AG09309 (cell line): ENCODE measurements at places on chromosomes 7 and 10.

GRCh38 chr7:138169441-138169851, 93.2 kb downstream of the AKR1D1 start:
- DNase-seq: no peak

DNA sequence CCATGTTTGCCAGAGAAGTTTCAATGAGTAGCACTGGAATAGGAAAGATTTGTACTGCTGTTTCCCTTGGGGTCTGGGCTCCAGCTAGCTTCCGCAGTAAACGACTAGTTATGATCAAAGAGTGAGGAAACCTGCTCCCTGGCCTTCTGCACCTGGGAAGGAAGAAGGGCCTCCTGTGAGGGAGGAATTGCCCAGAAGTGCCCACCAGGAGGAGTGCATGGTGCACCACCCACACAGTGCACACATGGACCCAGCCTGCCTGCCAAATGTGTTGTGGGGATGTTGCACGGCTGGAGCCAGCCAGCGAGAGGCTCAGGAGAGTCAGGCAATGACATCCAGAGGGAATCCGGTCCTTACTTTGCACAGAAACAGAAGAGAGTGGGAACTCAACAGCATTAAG, 27.0 kb upstream of the FAM107B start:
- DNase-seq: no peak

DNA sequence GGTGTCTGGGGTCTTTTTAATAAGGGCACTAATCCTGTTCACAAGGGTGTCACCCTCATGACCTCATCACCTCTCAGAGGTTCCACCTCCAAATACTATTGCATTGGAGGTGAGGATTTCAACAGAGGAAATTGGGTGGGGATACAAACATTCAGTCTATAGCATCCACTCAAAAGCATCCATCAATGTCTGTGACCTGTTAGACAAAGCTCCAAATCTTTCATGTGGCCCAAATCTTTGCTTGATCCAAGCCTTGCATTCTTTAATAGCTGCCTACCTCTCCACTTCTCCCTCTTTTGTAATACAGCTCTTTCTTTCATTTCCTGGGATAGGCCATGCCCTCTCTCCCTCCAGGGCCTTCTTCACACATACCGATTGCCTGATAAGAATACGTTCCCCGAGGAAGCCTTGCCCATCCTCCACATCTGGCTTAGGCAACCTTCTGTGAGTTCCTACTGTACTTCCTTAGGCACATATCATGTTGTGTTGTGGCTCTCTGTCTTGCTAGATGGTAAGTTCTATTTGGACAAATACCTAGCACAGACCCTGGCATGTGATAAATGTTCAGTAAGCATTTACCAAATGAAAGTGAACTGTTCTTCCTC, 66.1 kb downstream of the CREM start:
- no peak for DNase-seq

DNA sequence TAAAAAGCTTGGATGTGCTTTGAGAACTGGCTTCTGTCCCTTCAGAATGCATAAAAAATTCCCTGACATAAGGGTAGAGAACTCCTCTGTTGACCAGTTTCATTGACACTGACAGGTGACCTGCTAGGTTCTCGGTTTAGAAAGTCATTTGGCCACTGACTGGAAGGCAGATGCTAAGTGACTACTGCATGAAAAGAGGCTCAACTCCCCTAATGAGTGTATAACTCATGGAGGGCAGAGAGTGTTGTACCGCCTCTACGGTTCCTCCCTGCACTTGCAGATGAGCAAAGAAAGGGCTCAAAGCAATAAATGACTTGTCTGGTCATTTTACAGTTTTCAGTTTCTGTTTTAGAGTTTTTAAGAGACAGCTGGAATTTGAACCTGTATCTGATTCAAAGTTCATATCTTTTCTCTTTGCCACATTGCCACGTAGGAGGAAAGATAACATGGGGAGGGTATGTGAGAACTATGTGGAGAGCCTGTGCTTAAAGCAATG, 2.9 kb upstream of the FGL2 start:
- DNase-seq: no peak

DNA sequence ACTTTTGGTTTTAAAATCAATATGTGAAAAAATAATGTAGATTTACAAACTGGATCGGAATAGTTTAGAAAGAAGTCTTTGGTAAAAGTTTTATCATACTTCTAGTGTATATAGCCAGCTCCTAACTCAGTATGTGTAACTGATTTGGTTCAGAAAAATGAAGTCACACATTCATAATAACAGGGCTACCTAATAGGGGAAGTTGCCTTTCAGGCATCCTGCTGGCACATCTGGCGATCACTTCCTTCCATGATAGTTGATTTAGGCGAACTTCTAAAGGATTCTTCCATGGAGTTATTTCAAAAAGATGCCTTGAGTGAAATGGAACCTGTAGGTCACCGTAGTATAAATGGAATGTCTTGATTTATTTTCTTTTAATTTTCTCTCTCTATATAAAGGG, 69.1 kb downstream of the SHH start:
- DNase-seq: no peak

DNA sequence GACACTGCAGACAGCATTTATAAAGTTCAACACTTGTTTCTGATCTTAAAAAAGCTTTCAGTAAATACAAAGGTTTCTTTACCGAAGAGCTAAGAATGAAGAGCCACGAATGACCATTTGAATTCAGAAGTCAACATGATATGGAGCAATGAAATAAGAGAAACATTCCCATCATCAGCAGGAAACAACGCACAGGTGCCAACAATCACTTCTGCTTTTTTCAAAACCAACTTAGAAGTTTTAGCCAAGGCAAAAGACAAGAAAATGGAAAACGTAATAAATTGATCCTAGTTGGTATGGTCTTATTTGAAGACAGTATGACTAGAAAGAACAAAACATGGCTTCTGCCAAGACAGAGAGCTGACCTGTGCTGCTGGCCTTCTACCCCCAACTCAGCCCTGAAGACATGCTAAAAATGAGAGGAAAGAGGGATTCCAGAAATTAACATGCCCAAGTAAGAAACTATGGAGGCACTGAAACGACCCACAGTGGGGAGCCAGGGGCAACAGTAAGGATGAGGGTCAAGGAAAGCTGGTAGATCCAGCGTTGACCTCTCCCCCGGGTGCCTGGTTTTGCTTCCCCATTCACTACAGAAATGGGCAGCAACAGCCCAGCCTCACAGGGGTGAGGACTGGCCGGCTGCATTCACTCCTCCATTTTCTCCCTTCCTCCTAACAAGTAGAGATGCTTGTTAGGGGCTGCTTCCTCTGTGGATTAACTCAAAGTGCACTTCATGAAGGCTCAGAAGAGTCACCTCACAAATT, 30.1 kb downstream of the VPS41 start:
- no peak for DNase-seq

DNA sequence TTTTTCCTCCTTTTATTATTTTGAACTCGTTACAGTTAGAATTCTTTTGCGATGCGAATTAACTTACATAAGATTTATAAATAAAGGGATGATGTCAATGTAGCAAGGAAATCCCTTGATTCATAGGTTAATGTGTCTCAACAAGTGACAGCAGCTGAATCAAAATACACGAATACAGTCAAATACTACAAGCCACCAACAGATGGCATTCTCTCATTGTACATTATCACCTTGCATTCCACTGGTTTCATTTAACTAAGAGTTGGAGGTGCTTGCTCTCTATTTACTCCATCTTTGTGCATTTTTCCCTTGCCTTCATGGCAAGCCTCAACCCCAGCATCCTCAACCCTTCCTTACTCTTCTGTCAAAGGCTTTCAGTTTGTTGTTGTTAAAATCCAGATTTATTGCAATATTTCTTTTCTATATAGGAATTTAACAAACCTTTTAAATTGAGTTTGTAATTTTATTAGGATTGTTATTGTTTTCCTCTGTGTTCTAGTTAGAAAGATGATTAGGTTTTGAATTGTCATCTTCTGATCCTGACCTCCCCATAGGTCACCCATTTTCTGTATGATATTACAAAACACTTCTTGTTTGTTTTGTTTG, 78.3 kb downstream of the SLC25A40 start:
- peak; percentile 13 for DNase-seq

DNA sequence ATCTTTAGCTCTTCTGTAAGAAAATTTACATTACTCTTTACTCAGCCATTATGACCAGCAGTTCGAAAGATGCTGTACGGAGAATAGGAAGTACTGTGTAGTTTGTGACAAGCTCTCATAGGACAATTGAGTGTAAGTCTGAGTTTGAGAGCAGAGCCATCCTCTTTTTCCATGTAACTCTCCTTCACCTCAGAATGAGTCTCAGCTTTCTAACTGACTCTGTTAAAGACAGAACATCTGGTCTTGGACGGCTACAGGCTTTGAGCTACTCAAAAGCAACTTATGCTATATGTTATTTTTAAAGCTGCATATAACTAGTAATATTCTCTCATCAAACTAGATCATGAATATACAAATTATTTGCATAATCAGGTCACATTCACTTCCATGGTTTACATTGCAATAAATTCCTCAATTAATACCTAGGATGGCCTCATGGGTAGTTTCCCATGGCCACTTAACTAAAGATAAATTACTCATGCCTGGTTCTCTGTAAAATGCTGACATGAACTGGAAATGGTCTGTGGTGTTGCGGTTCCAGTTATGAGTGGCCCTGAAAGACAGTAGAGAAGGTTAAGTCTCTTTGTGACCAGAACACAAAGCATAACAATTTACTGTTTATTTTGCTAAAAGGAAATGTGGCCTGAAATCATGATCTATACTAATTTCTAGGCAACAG, 358.7 kb downstream of the PHF14 start:
- DNase-seq: no peak

- DNase-seq: no peak
Observed at GRCh38 chr10:13705526-13706174, 118.9 kb downstream of the PRPF18 start.

DNA sequence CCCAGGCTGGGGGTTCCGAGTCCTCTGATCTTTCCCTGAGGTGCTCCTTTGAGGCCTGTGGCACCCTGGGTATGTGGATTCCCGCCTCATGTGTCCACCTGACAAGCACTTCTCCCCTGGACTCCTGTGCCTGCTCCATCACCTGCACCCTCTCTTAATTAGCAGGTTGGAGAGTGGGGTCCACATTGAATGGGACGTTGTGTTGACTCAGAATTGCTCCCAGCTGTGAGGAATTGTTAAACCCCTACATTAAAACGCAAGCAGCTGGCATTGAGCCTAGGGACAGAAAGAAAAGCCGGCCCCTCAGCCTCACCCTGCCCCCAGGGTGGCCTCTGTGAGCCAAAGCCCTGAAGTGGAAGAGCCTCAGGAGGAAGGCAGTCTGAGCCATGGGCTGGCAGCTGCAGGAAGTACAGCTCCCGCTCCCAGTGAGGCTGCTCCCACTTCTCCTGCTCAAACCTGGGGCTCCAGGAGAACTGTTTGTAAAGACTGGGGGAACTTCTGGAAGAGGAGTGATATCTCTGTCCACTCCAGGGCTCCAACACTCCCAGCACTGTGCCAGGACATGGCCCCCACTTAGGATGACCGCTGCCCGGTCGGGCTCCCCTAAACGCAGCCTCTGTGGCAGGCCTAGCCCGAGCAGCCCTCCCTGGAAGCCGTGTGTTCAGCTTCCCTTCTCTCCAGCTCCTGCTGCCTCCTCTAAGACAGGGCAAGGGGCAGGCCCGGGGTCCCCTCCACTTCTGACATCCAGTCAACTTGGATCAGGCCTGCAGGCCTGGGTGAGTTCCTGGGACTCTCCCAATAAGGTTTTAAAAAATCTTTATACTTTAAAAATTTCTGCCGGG, 1.8 kb upstream of the OPN4 start:
- no peak for DNase-seq

- no peak for DNase-seq
Observed at GRCh38 chr10:93063977-93064660, 3.5 kb downstream of the CYP26C1 start.

GRCh38 chr7:22660732-22661131, 66.3 kb upstream of the IL6 start:
- no peak for DNase-seq

- no peak for DNase-seq
Observed at GRCh38 chr7:75993689-75994387, 557 bp downstream of the TMEM120A start.

GRCh38 chr10:4382811-4383210, 443.2 kb upstream of the AKR1E2 start:
- DNase-seq: no peak

GRCh38 chr10:46305079-46305818, 18.5 kb downstream of the ANTXRL start:
- DNase-seq: no peak

GRCh38 chr7:82932516-82932915, 230.2 kb downstream of the PCLO start:
- DNase-seq: no peak

GRCh38 chr7:109125001-109125400, 555.3 kb downstream of the DNAJB9 start:
- DNase-seq: no peak

DNA sequence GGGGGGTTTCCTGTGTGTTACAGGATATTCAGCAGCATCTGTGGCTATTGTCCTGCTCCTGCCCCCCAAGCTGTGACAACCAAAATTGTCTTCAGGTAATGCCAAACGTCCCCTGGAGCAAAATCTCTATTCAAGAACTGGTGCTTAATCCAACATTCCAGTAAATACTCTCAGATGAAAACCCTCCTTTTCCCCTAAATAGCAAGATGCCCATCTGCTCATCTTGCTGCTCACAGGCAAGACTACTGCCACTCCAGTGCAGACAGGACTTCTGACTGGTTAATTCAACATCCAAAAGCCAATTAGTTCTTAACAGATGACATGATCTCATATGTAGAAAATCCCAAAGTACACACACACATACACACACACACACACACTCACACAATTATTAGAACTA, 20.5 kb upstream of the JAZF1 start:
- no peak for DNase-seq
